Glomerular endothelial cell (primary cell): ENCODE measurements at places on chromosomes 1 and 21.

DNA sequence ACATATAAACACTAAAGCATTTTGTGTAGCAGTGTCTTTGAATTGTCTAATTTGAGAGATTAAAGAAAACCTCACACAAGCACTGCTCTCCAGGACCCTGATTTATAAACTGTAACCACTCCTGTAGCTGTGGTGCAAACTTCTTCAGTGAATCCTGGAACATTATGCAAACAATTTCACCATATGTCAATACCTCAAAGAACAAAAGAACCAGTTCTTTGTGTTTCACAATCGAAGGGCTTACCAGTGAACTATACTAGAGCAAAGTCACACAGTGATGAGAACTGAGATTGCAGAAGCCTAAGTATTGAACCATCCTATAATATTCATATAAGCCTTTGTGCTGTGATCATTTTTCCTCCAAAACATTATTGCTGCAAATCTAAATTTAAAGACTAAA is 21.5 kb downstream of the DPH5 start:
- DNase-seq: no peak

GRCh38 chr21:20030390-20030789 is 967.8 kb upstream of the NCAM2 start:
- no peak for DNase-seq

- DNase-seq: no peak
Measured at GRCh38 chr1:206498685-206499084, 8.6 kb upstream of the RASSF5 start.

GRCh38 chr1:201167041-201167991 is 13.0 kb upstream of the TMEM9 start:
- DNase-seq: no peak

GRCh38 chr1:157239936-157240335 is 101.7 kb upstream of the ETV3 start:
- DNase-seq: no peak

DNA sequence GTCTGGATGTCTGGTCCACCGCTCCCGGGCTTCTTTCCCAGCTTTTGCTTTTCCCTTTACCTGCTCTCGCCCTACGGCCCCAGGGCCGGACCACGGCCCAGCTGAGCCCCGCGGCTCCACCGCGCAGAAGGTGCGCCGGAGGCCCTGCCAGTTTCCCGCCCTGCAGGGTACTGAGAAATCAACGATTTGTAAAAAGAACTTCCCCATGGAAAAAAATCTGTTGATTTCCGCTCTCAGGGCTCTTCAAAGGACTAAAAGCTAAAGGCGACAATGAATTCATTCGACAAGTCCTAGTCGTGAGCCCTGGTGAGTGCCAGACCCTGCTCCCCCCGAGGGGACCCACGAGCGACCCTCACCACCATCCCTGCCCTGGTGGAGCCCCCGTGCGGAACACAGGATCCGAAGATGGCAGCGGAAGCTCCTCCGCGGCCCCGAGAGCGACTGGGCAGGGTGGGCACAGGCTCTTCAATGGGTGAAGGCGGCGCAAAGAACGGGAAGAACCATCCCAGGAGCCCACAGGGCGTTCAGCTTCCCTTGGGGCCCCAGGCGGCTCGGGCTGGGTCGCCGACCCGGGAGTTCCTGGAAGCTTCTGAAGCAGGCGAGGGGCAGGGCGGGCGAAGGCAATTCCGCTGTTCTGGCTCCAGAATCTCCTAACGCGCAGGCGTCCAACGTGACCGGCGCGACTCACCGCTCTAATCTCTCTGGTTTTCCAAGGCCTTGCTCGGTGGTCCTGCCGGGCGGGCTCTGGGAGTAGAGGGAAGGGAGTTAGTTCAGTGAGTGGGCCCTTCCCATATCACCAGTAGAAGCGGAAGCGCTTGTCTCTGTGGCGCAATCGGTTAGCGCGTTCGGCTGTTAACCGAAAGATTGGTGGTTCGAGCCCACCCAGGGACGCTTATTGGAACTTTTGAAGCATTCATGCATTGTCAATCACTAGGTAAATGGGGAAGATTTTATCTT is 6.6 kb upstream of the RNU1-2 start:
- no peak for DNase-seq

DNA sequence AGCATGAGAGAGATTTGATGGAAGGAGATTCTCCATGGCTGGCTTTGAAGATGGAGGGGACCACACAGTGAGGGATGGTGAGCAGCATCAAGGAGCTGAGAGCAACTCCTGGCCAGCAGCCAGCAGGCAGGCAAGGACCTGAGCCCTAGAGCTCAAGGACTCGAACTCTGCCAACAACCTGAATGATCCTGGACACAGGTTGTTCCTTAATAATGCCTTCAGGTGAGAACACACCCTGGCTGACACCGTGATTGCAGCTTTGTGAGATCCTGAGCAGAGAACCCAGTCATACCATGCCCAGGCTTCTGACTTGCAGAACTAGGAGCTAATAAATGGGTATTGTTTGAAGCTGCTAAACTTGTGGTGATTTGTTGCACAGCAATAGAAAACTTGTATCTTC is 183.1 kb downstream of the LMX1A start:
- no peak for DNase-seq

GRCh38 chr1:44368471-44369151 is 13.6 kb upstream of the ERI3 start:
- no peak for DNase-seq

DNA sequence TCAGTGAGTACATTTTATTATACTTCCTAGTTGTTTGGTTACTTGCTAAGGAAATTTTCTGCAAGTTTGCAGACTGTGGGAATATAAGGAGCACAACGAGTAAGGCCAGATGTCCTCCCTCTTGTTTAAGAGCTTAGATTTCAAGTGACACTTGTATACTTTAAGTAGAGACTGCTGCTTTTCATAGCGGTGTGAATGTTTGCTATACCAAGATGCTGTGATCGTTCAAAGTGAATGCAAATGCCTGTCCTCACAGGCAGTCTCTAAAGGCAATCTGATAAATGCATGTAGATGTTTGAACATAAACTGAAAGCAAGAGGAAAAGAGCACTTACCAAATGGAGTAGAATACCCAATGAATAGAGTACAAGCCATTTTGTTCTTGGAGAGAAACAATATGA is 226.4 kb downstream of the NRIP1 start:
- DNase-seq: no peak

DNA sequence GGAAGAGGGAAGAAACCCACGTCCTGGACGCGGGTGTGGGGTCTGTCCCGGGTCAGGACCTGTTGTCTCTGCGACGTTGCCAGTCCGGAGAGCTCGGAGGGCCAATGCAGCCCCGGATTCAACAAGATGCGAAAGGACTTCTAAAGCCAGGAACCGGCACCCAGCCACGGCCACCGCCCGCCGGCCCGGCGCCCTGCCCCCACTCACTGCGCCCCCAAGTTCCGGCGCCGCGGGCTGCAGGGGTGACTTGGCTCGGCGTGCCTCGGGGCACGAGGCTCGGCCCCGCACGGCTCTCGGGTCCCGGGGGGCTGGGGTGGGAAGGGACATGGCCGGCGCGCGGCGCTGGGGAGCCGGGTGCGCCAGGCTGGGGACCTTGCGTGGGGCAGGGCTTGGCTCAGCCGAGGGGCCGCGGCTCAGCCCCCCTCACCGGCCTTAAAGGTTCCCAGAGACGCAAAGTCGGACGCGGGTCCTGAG is 51.8 kb upstream of the H6PD start:
- no peak for DNase-seq

GRCh38 chr1:220224033-220224432 is 48.2 kb downstream of the RAB3GAP2 start:
- DNase-seq: no peak

GRCh38 chr1:244010703-244011123 is 40.4 kb upstream of the ZBTB18 start:
- DNase-seq: no peak

DNA sequence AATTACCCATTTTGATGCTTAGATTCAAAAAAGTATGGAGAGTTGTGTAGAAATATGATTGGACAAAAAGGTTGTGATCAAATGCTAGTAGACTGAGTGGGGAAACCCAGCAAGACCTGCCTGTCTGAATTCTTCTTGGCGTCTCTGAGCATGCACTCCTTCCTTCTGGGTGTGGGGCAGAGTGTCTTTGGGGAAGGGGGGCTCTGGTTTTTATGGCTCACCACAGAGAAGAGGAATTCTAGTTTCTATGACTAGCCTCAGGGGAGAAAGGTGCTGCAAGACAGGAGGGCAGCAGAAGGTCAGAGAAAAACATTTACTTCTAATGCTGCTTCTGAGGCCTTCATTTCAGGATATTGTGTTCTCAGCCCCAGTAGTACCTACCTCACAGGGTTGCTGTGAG is 33.9 kb upstream of the PIGC start:
- DNase-seq: no peak

DNA sequence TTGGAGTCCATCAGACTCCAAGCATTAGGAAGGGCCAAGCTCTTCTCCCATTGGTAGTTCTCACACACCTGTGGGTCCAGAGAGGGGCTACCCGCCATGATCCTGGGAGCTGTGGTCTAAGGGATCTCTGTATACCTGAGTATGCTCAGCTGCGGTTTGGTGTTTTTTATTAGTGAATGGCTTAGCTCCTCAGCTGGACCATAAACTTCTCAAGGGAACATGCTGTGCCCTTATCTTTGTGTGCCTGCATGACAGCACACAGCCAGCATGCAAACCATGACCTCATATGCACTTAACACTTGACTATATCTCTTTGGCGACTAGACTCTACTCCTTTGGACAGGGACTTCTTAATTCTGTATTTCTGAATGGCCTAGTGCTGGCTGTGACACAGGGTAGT is 94.5 kb downstream of the CD58 start:
- DNase-seq: no peak

DNA sequence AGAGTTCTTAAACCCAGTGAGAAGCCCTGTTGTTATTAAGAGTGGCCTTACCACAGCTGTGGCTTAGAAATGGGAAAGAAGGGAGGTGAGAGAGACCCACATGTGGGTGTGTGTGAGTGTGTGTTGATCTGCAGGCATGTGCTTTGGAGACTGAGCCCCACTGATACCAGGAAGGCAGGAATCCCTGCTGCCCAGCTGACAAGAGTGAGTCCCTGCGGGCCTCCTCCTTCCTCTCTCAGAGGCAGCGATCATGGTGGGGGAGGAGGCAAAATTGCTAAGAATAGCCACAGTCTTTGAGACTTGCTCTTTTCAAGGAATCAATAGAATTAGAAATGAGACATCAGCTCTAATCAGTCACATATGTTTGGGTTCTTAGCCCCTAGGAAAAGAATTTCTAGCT is 87.0 kb upstream of the WARS2 start:
- DNase-seq: no peak

- DNase-seq: no peak
Measured at GRCh38 chr1:241934866-241935265, 22.7 kb upstream of the BECN2 start.

DNA sequence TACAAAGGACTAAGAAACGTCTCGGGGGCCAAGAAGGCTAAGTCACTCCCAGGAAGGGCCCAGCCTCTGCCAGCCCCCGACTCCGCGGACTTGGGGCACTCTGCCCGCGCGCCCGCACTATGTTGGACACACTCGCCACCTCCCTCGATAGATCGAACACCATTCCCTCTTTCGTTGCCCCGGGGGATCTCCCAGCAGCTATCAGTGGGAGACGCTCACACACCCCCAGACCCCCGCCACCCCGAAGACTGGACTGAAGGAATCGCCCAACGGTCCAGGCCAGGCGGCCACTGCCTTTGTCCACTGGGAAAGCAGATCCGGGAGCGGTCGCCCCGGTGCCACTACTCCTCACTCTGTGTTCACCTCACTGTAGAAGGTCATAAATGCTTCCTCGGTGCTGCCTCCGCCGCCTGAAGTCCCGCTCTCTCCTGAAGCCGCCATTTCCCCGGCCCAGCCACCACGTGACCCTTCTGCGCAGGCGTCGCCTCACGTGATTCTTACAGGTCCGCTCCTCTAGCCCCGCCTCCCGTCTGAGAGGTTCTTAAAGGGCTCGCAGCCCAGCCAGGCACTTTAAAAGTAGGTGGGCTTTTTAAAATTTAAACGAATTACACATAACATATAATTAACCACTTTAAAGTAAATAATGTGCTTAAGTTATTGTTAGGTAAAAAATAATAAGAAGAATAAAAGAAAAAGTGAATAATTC is at the start of gene DNAJC8:
TSS of gene DNAJC8 (minus strand) at position 472 of the 706 bp plus-strand sequence. CDS start at position 441, 31 bp downstream.
- no peak for DNase-seq

GRCh38 chr1:153968408-153968807 is 706 bp downstream of the CREB3L4 start:
- no peak for DNase-seq

DNA sequence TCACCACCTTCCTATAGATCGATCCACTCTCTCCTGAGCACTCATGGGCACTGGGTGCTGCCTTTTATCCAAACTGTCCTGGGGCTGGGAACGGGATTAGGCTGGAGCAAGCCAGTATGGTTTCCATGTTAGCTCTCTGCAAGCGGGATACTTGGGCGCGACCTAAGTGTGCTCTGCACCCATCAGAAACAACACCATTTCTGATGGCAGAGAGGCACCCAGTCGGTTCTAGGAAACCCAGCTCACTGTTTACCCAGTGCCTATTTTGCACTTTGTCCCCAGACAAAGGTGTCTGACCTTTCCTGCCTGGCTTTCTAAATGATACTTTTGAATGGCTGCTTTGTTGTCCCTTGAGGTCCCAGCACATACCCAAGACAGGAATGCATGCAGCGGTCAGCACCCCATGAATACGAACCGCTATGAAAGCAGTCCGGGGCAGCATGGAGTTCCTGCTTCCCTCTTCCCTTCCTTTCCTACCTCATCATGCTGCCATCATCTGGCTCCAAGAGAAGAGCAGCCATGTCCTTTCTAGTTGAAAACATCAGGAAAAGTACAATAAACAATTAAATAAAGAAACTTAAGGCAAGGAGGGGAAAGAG is 83.9 kb downstream of the TRABD2B start:
- no peak for DNase-seq

DNA sequence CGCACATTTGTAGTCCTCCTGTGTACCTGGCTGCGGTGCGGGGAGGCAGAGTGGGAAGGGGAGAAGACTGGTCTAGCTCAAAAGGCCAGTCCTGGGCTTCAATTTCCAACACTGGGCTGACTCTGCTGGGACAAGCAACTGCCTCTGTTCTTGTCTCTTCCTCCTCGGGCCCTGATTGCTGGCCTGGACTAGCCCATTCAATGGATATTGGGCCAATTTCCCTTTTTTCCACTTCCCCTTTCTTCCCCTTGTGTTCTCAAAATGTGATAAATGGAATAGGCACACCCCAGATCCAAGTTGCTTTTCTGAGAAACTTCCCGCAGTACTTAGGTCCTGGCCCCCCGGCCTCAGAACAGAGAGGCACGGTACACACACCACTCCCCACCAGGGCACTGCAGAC is 48.2 kb downstream of the SPSB1 start:
- DNase-seq: no peak

DNA sequence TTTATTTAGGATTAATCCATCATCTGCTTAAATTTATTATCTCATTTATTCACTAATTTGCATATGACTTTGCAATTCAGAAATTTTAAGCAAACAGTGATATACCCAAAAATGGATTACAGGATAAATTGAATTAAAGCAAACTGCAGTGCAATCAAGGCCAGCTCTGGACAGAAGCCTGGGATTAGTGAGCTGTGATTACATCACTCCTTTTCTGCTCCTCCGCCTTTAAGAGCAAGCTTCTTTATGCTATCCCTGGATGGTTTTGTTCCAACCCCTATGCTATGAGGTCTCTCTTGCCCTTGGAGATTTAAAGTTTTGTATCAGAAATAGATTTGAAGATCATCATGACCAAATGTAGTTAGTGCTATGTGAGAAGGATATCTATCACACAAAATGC is 32.6 kb downstream of the GPR52 start:
- DNase-seq: no peak
